T-helper 1 cell (primary cell): ENCODE measurements at places on chromosomes 5 and 9.

GRCh38 chr5:73928476-73929070 lies 302.6 kb downstream of the ARHGEF28 start:
- no peak for DNase-seq

- DNase-seq, result no peak
These were observed 143.3 kb upstream of the LMX1B start for GRCh38 chr9:126470241-126470993.

- no peak for DNase-seq
These were observed 187.4 kb downstream of the RFK start for GRCh38 chr9:76206821-76207220.

GRCh38 chr5:78260771-78261170 lies 33.7 kb downstream of the AP3B1 start:
- no peak for DNase-seq

DNA sequence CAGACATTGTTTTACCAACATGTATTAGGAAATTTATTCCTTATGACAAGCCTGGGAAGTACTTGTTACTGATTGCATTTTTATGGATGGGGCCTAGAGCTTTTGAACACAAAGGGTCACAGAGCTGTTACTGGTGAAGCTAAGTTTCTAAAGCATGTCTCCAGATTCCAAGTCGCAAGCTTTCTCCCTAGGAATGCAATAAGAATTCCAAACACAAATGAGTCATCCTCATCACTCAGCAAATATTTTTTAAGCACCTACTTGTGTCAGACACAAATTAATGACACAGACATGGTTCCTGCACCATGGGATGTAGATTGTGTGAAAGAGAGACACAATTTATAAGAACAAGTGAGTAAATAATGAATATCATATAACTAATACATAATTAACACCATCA lies 11.0 kb upstream of the SH3RF2 start:
- DNase-seq, result no peak

GRCh38 chr5:31361234-31361633 lies 167.7 kb downstream of the CDH6 start:
- DNase-seq, result no peak

DNA sequence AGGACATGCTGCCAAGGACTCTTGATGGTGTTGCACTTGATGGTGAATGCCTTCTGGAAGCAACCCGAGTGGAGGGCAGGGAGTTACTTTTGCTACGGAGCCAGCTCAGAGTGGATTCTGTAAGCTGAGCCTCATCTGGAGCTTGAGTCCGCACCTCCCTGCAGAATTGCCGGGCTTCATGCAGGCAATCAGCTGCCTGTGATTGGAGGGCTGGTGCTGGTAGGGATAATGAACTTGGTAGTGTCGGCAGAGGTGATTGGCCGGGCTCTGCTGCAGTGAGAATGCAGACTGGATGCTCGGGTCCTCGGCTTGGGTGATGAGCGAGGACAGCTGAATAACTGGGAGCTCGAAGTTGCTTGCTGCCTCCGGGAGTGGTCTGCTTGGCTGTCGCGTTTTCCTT lies 23.1 kb downstream of the SLC25A25 start:
- no peak for DNase-seq

GRCh38 chr5:132825033-132825833 lies 5.2 kb downstream of the SHROOM1 start:
- no peak for DNase-seq

DNA sequence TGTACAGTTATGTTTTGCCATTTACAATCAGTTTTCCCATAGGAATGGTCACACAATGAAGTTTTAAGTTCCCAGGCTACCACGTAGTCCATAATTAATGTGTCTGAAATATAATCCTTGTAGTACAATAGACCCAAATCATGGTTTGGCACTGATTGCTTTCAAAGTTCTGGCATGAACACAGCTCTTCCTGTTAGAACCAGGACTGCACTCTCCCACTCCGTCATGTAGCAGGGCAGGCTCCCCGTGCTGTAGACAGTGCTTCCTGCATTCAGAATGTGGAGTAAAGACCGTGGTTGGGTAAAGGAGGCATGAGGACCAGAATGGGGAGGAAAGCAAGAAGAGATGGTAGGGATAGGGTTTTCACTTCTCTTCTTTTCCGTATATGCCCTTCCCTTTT lies 4.0 kb downstream of the SEC61B start:
- DNase-seq, result no peak

DNA sequence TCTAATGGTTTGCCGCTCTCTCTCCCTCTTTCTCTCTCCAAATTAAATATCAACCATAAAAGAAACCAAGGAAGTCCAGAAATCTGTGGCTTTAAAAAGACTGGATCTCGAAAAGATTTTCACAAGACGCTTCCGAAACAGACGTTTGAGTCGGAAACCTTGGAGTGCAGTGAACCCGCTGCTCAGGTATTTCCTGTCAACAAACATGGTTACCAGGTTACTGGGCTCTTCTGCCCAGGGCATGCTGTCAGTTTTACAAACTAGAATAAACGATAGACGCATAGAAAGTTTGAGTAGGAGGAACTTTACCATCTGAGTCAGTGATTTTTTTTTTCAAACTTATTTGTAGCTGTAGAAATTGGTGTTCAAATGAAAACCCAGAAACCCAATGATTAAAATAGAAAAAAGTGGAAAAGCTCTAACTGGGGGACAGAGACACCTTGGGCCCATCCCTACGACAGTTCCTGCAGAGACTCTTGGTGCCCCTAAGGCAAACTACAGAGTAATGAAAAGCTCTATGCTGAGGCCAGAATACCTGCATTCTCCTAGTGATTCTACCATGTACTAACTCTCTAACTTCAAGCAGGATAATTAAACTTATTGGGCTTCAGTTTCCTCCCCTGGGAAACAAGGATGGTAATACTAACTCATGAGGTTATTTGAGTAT lies 90.0 kb downstream of the DOCK8 start:
- peak; percentile 23 for DNase-seq

DNA sequence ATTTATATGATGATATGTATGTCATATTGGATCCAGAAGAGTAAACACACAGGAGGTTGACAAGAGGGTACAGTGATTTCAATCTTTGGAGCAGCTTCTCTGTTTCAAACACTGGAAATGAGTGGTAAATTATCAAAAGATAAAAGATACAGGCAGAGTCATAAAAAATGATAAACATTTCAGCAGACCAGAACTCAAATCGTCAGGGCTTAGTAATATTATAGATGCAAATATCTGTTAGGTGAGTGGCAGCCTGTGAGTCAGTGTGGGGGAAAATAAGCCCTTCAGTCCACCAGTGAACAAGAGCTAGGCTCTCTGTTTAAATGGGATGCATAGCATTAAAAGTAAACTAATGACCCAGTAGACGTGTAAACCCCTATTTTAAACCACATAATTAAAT lies 1378.1 kb downstream of the EFNA5 start:
- DNase-seq, result no peak

DNA sequence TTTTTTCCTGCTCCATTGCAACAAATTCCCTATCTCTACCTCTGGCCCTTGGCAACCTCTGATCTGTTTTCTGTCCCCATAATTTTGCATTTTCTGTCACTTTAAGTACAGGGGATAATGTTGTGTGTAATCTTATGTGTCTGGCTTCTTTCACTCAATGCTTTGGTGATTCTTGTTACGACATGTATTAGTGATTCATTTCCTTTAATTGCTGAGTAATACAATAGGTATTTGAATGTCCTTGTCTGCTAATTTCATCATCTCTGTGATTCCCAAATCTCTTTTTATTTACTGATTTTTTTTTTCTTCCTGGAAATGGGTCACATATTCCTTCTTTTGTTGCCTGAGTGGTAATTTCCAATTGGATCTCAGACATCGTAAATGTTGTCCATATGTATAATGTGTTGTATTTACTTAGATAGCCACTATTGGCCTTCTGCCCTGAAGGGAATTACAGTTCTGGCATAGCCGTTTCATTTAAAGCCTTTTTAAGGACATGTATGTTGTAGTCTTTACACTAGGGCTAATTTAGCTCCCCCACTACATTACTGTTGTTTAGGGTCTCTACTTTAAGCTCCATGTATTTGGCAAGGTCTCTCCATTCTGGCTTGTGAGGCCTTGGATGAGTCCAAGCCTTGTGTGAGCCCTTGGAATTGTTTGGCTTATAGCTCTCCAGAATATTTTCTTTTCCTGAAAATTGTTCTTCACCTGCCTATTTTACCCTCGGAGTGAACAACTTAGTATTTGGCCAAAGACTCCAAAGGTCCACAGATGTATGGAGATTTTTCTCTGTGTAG lies 683.8 kb downstream of the LRRC70 start:
- DNase-seq, result no peak

DNA sequence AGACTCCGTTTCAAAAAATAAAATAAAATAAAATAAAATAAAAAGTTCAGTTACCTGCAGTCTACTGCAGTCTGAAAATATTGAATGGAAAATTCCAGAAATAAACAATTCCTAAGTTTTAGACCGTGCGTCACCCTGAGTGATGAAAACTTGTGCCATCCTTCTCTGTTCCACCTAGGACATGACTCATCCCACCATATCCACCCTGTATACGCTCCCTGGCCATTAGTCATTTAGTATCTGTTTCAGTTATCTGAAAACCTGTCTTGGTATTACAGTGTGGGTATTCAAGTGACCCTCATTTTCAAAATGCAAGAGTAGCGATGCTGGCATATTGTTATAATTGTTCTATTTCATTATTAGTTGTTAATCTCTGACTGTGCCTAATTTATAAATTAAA lies 51.8 kb upstream of the TEX48 start:
- DNase-seq, result no peak

GRCh38 chr9:93726147-93726546 lies 149.8 kb downstream of the PHF2 start:
- DNase-seq, result no peak

GRCh38 chr5:90549729-90550275 lies 8.8 kb upstream of the ADGRV1 start:
- no peak for DNase-seq

DNA sequence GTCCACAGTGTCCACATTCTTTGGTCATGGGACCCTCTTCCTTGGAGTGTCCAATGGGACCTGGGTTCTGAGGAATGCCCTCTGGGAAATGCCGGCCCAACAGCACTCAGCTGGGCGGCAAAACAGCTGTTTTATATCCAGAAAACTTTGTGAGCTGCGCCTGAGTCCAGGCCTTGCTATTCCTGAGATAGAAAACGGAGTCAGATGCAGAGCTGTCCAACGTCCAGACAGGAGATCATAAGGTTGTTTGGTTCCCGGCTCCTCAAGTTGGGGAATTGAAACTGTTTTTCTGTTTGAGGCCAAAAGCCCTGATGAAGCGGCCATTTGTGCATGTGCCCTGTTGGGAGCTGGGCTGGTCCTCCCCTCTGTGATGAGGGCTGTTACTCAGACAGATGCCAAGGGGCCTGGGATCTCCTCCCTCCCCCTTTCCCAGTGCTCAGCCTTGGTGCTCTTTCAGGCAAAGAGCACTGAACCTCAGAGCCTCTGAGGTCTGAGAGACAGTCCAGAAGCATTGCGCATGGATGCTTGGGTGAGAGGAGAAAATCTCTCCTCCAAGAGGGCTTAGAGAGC lies 66.6 kb upstream of the GARNL3 start:
- no peak for DNase-seq

- DNase-seq, result no peak
These were observed 73.3 kb upstream of the NREP start for GRCh38 chr5:111830333-111830732.

- DNase-seq, result no peak
These were observed 5.2 kb upstream of the CTNND2 start for GRCh38 chr5:11909471-11909870.

- no peak for DNase-seq
These were observed 9.6 kb upstream of the KIF27 start for GRCh38 chr9:83930881-83931280.

- DNase-seq, result no peak
These were observed 76.2 kb upstream of the MIER3 start for GRCh38 chr5:57028161-57028560.

- DNase-seq, result no peak
These were observed 2.7 kb downstream of the SURF1 start for GRCh38 chr9:133353548-133353947.

DNA sequence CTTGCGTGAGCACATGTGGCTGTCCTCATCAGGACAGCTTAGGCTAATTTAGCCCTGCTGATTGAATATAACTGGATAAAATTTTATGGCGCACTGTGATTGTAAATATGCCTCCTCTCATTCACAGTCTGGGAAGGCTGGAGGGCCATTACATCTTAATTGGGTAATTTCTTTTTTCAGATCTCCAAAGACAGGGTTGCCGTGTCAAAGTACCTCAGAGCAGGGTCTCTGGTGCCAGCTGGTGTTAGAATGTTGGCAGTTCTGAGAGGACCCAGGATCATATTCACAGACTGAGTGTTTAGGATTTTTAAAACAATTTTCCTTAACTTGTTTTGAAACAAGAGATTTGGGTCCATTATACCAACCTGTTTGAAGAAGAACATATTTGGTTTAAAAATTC lies 455.7 kb upstream of the TLE4 start:
- no peak for DNase-seq

- DNase-seq, result peak; percentile 3
These were observed 63.6 kb downstream of the RNF180 start for GRCh38 chr5:64229163-64229774.

GRCh38 chr9:104836767-104837166 lies 72.8 kb downstream of the NIPSNAP3B start:
- DNase-seq, result no peak

DNA sequence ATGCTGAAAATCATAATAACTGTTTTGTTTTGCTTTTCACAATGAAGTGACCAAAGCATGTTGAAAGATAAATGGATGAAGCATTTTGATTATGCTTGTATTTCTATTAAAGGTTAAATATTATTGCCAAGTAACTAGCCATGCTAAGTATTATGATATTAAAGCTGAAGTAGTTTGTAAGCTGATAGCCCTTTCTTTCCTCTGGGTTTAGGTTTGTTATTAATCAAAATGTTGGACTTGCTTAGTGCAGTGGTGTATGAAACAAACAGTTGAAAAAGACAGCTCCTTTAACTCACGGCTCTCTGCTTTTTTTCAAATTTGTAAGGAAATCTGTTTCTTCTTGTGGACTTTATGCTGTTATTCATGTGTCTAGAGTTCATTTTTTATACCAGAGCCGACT lies 246.0 kb downstream of the CWC27 start:
- DNase-seq, result no peak

GRCh38 chr5:59115345-59115744 lies 532.5 kb downstream of the RAB3C start:
- no peak for DNase-seq

GRCh38 chr5:168364151-168364661 lies 72.8 kb downstream of the WWC1 start:
- no peak for DNase-seq

DNA sequence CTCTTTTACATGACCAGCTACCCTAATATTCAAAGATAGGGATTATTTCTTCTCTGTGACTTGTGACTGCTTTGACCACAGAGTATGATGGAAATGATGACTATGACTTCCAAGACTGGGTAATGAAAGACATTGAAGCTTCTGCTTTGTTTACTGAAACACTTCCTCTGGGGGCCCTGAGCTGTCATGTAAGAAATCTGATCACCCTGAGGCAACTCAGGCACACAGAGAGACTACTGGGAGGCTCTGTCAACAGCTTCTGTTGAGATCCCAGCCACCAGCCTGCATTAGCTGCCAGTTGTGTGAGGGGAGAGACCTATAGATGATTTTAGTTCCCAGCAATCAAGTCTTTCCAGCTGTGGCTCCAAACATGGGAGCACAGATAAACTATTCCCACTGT lies 76.5 kb downstream of the KCTD16 start:
- no peak for DNase-seq
